ENCODE measurements at places on chromosomes 1 and 21.

DNA sequence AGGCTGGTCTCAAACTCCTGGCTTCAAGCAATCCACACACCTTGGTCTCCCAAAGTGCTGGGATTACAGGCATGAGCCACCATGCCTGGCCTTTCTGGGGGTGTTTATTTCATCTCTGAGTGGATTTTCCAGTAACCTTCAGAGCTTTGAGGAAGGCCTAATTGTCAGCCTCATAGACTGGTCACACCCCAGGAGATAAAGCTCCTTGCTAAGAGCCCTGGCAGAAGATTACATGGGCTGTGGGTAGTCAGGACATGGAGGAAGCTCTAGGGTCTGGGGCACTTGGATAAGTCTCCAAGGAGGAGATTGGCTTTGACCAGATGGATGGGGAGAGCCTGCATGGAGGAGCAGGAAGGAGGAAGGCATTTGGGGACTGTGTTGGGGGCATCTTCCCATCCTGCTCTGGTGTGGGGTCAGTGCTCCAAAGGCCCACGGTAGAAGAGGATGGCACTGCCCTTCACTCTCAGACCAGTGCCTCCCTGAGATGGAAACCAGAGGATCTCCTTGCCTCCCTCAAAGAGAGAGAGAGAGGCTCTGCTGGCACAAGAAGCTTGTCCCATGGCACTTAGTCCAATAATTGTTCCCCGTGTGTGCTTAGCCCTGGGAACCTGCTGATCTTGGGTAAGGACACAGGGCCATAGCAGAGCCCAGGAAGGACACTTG lies 14.7 kb upstream of the GSTM4 start:
- DNase-seq, result no peak

GRCh38 chr21:38054334-38054733 lies 138.1 kb upstream of the KCNJ6 start:
- DNase-seq, result no peak

DNA sequence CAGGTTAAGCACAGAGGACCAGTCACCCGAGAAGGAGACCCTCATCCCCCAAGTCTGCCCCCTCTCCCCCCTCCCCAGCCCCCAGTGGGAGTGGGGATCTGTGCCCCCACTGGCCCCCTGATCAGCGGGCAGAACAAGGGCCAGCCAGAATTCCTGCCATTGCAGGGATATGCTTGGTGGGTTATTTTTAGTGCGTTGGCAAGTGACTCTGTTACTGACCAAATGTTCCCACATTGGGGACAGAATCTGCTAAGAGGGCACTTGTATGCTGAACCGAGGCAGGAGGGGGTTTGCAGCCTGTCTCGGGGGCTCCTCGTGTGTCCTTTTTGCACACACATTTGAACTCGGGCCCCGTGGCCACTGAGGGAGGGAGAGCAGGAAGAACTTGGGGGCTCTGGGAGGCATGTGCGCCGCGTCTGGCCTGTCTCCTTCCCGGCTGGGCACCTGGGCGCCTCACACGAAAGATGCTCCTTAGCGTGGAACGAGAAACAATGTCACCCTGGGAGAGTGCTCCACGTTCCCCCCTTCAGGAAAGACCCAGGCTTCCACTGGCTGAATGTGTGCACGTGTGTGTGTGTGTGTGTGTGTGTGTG lies 66.4 kb upstream of the CASZ1 start:
- DNase-seq, result no peak

DNA sequence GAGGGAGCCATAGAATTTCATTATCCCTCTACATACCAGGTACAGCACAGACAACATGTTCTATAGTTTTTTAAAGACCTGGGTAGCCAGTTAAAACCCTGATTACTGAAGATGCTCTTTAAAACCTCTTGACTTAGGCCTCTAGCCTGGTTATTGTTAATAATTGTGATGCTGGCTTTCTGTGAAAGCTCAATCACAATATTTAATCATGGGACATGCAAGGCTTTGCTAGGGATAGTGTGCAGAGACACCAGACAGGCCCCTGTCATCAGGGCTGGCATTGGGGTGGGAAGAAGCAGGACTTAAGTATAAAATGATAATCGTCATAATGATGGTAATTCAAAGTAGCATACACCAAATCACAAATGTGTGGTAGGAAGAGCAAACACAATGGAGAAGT lies 274.4 kb downstream of the PTBP2 start:
- no peak for DNase-seq

GRCh38 chr21:29368906-29369305 lies 70.2 kb downstream of the BACH1 start:
- DNase-seq, result no peak

DNA sequence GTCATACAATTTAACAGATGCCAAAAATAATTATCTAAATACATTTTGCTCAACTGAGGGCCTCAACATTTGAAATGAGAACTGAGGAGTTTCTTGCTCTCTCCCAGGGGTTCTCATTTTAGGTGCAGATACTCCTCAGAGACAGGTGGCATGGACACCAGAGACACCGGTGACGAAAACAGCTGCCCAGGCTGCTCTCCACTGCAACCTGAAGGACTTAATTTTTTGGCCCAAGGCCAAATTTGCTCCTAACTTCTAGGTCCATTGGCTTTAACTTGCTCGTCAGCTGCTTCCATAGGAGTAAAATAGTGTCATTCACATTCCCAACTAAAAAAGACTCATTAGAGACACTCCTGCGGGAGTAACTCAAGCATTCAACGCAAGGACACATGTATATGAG lies 87.0 kb downstream of the NRIP1 start:
- DNase-seq, result no peak

DNA sequence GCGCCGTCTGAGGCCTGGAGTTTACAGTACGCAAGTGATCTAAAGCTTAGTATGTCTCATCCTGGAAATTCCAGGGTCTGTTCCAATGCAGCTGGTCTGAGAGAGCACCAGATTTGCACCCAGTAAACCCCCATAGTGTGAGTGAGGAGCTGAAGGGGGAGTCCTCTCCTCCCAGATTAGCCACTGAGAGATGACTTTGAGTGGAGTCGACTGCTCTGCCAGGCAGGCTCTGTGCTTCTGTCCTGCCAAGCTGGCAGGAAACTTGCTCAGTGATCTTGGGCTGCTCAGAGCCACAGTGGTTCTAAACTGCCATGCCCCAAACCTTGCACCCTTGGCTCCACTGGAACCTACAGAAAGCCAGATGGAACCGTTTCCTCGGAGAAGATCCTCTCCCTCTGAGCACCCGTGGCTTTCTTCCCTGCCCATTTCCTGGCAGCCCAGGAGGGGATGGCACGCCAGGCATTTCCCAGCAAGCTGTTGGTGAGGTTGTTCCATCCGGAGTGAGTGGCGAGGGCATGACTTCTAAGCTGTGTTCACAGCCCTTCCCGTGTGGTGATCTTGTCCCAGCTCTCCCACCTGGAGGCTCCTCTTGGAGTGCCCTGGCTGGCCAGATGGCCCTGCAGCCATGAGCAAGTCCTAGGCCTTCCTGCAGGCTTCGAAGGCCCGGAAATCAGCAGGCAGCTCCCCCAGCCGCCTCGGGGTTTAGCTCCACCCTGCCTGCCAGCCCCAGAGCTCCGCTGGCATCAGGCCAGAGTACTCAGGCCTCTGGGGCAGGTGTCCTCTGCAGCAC lies 125.9 kb upstream of the VAMP3 start:
- DNase-seq, result no peak

GRCh38 chr1:100542285-100542684 lies 4.3 kb downstream of the GPR88 start:
- no peak for DNase-seq

DNA sequence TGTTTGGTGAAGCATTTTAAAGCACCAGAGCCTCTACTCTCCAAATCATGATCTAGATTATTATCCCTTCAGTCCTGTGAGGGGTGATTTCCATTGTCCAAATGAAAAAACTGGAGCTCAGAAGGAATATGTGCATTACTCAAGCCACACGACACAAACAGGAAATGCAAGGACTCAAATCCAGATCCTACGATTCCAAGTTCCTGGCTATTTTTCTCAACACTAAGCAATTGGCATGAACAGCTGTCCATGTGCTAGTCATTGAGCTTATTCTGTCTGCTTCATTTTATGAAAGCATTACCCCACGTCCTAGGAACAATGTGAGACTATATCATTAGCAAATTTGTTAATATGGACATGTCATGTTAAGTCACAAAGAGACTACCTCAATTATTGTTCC lies 273.1 kb upstream of the LYPLAL1 start:
- peak; percentile 31 for DNase-seq

- DNase-seq, result peak; percentile 83
Measured at GRCh38 chr1:211920141-211920572, 89.6 kb upstream of the LPGAT1 start.

DNA sequence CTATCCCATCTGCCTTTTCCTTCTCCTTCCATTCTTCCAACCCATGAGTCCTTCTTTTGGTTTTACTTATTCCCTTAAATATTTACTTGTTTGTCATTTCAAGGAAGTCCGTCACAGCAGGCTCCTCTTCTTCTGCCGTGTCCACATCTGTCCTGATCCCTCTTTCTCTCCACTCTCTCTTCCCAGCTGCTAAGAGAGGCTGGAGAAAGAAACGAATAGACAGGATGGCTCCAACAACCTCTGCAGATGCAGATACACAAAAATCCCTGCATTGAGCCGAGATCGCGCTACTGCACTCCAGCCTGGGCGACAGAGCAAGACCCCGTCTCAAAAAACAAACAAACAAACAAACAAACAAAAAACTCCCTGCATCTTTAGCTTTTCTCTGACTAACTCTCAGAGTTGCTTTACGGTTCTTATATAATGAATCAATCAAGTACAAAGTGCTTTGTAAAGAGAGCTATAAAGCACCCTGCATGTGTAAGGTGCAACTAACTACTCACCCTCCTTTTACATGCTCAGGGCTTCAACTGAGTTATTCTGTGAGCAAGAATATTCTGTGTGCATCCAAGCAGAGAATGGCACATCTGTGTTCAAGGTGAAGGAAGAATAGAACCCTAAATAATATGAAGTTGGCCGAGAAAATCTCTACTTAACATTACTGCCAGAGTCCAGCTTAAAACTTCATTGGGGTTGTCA lies 3.8 kb upstream of the SAMD13 start:
- no peak for DNase-seq

GRCh38 chr1:220371324-220371723 lies 99.1 kb upstream of the RAB3GAP2 start:
- no peak for DNase-seq

- DNase-seq, result no peak
Measured at GRCh38 chr1:31084782-31085569, 19.5 kb upstream of the PUM1 start.

DNA sequence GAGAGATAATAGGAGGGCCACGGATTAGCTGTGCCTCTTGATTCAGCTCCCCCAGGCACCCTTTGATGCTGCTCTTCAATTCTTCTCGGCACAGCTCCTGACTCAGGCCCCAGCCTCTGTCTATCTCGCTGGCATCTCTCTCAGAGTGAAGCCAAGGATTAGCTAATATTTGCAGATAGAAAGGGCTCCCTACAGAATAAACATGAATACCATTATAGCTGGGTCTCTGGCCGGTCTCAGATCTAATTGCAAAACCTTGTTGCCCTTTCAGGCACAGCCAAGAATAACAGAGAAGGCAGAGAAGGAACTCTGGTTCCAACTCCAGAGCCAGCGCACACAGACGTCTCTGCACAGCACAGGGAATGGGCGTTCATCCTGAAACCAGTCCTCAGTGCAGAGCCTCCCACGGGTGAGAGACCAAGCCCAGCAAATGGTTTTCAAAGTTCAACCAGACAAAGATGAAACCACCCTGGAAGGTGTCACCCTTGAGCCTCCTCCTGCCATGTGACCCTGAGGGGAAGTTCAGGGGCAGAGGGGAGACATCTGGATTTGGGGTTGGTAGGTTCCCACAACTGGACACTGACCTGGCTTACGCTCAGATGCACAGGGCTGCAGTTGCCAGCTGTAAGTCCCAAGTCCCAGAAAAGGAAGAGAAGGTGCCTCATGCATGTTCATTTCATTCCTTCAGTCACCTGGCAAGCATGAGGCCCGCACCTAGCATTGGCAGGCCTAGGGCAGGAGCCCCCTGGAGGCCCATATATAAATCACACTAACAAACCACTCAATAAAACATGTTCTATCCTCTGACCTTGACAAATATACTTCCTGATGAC lies 394.0 kb downstream of the NPHP4 start:
- DNase-seq, result no peak

DNA sequence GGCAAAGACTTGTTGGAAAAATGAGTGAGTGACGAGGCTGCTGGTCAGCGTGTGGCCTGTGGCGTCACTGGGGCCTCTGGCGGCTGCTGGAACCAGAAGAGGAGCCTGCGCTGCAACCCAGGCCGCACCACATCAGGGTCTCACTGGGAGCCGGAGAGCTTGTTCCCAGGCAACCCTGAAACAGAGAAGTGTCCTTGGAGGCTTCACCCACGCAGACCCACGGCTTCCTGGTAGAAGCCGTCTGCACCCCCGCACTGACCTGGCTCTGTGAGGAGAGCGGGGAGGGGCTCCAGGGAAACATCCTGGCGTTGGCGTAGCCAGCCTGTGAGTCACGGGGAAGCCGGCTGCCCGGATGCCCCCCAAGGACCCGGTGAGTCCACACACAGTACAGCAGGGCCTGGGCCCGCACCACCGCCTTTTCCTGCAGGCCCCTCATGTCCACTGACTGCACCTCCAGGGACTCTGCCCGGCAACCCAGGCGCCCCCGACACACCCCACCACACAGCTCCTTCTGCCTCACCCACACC lies 57.4 kb downstream of the COL6A1 start:
- peak; percentile 33 for DNase-seq

DNA sequence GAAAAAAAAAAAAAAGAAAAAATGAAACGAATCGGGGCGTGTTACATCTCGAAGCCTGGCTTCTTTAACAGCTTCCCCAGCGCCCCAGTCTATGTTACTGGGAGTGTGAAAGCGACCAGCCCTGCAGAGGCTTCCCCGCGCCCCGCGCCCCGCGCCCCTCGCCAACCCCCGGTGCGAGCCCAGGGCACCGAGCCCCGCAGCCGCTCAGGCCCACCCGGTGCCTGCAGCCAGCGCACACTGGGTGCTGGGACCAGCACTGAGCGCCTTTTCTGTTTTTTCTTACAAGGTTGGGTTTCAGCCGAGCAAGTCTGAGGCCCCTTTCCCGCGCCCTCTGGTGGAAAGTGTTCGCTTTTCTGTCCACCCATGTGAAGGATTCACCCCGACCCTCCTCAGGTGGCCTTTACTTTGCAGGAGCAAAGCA lies 42.1 kb upstream of the ZNF496 start:
- DNase-seq, result peak; percentile 36

DNA sequence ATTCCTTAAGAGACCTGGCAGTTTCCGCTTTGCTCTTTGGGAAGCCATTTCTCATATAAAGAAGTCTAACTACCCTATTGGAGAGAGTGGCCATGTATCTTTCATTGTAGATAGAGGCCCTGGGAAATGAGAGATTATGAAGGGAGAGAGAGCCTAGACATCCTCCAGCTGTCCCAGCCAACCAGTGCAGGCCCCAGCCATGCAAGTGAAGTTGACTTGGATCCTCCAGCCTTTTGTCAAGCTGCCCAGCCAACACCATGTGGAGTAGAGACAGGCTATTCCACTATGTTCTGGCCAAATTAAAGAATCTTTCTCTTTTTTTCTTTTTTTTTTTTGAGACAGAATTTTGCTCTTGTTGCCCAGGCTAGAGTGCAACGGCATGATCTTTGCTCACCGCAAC lies 7.1 kb upstream of the ANP32E start:
- no peak for DNase-seq
